ENCODE measurements at places on chromosomes 7 and 10.

DNA sequence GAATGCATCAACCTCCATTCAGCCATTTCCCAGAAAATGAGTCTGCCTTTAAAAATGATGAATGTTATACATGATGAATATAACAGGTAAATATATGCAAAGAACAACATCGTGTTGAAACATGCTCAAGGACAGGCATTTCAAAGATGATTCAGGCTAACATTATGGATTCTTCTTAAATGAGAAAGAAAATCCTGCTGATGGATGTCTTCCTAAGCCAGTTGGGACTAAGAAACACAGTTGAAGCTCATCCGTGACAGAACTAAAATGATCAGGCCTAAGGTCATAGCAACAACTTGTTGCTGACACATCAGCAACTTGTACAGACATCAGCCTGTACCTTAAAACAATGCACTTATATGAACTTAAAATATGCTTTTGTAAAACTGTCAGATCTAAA is 267.9 kb downstream of the MAGI2 start:
- DNase-seq, result no peak

DNA sequence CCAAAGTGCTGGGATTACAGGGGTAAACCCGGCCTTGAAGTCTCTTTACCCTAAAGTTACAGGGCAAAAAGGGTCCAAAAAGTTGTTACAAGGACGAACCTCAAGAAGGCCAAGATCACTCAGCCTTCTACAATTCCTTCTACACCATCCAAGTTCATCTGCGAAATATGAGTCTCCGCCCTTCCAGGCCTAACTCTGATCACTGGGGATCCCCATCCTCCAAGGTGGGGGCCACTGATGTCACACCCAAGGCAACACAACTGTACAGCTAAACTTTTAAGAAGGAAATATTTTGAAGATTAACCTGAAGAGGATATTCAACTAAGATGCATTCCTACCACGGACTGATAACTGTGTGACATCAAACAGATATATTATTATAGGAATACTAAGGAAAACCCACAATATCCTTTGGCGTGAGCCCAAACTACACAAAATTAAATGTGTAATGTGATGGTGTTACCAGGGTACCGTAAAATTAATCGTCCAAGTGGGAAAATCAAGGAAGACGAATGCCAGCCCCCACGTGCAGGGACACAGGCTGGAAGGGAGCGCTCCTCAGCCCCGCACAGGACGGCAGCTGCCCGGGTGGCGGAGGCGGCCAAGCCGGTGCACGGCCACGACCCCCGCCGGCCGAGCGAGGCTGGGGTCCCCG is 1.0 kb downstream of the PAXIP1 start:
- no peak for DNase-seq

- DNase-seq, result no peak
Measured at GRCh38 chr7:28840592-28840995, 117.5 kb downstream of the TRIL start.

- no peak for DNase-seq
Measured at GRCh38 chr7:154770962-154771361, 232.0 kb downstream of the PAXIP1 start.

All from esophagus squamous epithelium (tissue), 5 donors.